HTR-8/SVneo (cell line): ENCODE measurements at places on chromosomes 7 and 10.

- DNase-seq, result no peak
Observed at GRCh38 chr7:147153571-147153970, 1037.0 kb downstream of the CNTNAP2 start.

GRCh38 chr7:139370943-139371313 is 11.2 kb downstream of the LUC7L2 start:
- DNase-seq, result no peak

GRCh38 chr7:106039486-106040060 is 72.5 kb downstream of the SYPL1 start:
- no peak for DNase-seq

DNA sequence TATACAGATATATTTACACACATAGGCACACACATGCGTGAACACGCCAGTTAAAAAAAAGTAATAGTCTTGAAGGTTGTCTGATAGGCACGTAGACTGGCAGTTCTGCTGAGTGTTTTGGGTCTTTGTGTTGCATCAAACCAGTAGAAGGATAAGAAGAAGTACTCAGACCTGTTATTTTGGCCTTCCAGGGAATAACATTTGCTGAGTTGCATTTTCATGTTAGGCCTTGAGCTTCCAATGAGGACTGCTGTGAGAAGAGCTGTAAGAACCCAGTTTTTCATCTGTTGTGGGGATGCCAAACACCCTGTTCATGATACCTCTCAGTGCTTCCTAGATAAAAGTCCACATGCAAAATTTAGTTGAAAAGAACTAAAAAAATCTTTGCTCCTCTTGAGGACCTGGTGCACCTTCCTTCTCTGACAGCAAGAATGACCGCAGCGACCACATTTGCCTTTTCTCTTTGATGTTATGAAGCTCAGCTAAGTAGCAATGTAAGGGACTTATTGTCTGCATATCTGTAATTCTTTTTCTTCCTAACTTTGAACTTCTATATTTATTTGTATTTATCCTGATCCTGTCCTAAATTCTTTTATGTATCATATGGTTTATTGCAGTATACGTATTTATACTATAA is 27.2 kb downstream of the HIPK2 start:
- no peak for DNase-seq

GRCh38 chr10:1183033-1183396 is 126.8 kb downstream of the WDR37 start:
- DNase-seq, result no peak

DNA sequence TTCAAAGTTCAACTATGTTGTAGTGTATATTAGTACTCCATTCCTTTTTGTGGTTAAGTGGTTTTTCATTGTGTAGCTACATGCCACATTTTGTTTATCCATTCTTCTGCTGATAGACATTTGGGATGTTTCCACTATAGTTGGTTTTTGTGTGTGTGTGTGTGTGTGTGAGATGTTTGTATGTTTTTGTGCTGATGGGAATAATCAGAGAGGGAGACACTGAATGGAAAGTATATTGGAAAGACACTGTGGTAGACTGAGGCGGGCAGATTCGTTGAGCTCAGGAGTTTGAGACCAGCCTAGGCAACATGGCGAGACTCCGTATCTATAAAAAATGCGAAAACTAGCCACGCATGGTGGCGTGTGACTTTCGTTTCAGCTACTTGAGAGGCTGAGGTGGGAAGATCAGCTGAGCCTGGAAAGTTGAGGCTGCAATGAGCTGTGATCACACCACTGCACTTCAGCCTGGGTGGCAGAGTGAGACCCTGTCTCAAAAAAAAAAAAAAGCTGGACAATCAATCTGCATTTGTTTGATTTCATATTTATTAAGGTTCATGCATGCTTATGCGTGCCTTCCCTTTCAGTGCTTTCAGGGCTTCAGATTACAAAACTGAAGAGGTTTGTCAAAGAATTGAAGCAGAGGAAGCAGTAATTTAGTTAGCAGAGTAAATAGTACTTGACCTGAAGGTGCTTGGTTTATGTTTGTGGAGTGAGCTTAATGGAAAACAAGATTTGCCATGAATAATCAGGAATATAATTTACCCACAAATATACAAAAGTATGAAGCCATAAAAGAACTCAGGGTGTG is 14.7 kb downstream of the SEC24C start:
- no peak for DNase-seq
